HEK293T (cell line): ENCODE measurements at places on chromosomes 4 and X.

- no peak for DNase-seq
Observed at GRCh38 chrX:130179579-130180215, 7.9 kb downstream of the RAB33A start.

DNA sequence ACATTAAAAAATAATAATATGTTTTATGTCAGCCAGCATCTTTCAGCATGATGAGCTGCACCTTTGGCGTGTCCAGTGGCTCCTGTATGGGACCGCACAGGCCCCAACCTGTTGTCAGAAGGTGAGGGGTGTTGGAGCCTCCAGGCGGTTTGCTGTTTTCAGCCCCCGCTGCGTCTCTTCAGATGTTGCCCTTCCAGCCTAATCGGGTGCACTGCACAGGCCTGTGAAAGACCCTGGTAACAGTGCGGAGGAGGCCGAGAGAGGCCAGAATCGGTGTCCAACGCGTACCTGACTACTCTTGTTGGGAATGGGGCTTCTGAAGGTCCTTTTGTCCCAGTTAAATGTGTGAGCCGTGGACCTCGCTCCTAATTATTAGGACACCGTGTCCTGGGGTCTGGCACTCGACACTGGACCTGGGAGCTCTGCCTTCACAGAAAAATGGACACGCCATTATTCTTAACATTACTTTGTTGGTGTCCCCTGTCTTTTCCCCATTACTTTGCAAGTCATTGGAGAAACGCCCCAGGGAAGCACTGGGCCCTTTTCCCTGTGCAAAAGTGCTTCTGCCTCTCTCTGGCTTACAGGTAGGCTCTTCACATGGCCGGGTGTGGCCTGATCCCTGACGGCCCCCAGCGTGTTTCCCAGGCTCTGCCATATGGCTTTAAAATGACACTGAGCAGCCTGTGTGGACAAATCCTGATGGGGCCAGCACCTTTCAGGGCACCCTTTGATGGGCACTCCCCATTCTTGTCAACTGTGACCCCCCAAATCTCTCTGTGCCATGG, 51.2 kb downstream of the TBC1D14 start:
- DNase-seq = no peak

DNA sequence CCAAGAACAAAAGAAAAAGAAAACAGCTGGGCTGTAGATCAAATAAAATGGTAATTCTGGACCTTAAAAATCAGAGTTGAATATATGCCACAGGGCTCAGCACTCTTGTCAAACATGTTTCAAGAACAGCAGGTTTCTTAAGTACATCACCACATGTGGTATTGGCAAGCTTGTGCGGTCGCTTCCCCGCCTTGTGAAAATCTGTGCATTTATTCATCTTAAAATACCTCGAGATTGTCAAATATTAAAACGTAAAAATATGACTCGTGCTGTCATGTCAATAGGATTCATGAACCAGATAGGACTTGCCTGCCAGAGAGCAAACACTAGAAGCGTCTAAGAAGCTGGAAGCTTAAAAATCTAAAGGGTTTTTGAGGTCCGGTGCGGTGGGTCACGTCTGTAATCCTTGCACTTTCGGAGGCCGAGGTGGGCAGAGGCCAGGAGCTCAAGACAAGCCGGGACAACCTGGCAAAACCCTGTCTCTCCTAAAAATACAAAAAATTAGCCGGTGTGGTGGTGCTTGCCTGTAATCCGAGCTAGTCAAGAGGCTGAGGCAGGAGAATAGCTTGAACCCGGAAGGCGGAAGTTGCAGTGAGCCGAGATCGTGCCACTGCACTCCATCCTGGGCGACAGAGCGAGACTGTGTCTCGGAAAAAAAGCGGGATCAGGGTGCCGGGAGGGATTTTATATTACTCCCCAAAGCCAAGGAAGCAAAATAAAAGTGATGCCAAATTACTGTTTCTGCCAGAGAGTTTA, 40.2 kb upstream of the TMEM154 start:
- DNase-seq = no peak

DNA sequence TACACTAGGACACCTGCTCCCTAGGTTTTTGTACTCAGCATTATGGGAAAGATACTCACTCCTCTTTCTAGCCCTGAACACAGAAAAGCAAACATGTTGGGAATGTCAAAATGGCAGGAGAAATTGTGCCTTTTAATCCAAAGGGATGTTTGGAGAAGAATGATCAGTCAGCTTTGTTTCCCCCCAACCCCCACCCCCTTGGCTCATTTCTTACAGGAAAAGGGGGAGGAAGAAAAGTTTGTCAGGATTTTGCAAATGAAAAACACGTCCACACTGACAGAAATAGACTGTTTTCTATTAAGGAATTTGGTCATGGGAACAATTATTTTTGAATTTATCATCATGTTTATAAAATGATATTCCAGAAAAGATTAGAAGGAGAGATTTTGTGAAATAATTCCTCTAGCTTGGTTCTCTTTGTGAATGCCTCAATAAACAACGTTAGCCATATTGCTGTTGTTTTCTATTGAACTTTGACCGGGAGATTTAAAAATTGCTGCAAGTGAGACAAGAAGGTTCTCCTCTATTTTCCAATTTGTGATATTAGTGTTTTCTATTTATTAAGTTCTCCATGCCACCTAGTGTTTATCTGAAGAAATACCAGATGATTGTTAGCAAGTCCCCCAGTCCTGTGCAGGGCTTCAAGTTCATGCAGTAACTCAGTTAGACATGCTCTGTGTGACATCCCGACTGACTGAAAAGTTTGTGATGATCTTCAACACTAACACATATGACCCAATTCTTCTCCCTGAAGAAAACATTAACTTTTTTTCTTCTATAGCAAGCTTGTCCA, 31.3 kb upstream of the TFDP3 start:
- no peak for DNase-seq

DNA sequence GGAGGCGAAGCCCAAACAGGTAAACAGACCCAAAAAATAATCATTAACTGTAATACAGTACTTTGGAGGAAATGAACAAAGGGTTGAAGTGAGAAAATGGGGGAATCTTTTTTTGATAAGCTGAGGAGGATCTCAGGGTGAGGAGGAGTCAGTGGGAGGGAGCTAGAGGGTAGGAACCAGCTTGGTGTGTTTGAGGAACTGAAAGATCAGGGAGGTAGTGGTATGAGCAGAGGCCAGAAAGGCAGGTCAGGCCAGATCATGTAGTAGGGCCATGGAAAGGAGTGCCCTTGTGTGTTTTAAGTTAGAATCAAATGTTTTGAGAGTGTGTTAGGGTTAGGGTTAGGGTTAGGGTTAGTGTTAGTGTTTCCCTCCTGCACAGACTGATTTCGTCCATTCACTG, 48.8 kb downstream of the PPP2R2C start:
- no peak for DNase-seq

DNA sequence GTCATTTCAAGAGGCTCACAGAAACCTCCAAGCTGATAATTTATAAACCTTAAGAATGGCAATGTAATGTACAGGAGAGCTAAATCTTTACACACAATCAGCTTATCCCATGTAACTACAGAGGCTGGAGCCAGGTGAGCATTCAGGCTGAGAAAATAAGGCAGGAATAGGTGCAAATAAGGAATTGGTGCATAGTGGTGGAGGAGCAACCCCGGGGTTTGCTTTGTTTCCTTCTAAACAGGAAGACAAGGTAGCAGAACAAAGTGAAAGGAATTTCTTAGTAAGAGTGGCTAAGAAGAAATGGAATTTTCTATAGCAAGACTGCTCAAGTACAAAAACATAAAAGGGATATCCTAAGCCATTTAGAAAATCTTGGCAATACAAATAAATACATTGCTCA, 82.4 kb downstream of the NR3C2 start:
- no peak for DNase-seq

GRCh38 chr4:137678796-137679195, 146.5 kb upstream of the PCDH18 start:
- no peak for DNase-seq

- peak; percentile 83 for DNase-seq
Observed at GRCh38 chrX:47581731-47582647, at the start of gene TIMP1. TSS of gene TIMP1 (plus strand) at chrX:47582436. CDS start at chrX:47583416, 980 bp downstream.

DNA sequence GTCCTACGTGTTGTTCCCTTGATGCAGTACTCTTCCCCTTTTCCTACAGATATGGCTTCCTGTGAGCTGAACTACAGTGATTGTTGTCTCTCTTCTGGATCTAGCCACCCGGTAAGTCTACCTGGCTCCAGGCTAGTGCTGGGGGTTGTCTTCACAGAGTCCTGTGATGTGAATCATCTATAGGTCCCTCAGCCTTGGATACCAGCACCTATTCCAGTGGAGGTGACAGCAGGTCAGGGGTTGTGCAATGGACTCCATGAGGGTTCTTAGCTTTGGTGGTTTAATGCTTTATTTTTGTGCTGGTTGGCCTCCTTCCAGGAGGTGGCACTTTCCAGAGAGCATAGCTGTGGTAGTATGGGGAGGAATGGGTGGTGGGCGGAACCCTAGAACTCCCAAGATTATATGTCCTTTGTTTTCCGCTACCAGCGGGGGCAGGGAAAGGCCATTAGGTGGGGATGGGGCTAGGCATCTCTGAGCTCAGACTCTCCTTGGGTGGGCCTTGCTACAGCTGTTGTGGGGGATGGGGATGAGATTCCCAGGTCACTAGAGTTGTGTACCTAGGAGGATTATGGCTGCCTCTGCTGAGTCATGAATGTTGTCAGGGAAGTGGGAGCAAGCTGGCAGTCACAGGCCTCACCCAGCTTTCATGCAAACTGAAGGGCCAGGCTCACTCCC, 121.4 kb upstream of the ANKRD50 start:
- DNase-seq = no peak

- DNase-seq = peak; percentile 71
Observed at GRCh38 chr4:112296949-112297880, at the start of gene ALPK1. TSS of gene ALPK1 (plus strand) at chr4:112297369.

DNA sequence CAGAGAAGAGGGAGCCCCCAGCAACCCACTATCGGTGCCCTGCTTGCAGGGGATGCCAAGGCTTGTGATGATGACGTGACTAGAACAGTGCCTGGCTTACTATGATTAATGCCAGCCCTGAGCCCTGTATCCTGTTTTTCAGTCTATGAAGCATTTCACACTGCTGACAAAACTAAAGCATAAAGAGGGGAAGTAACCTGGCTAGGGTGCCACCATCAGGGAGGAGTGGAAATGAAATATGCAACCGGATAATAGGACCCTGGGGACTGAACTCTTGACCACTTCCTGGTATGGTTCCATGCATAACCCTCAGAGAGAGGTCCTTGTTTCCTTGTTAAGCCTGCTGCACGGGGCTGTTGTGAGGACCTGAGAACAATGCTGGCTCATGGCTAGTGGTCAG, 50.3 kb downstream of the MED28 start:
- no peak for DNase-seq

GRCh38 chr4:162878096-162878495, 288.6 kb downstream of the NAF1 start:
- no peak for DNase-seq

- DNase-seq = peak; percentile 37
Observed at GRCh38 chr4:105895583-105896460, 551 bp downstream of the NPNT start.

- no peak for DNase-seq
Observed at GRCh38 chrX:18951032-18951431, 32.9 kb downstream of the PHKA2 start.

GRCh38 chr4:110165382-110166286, 32.8 kb downstream of the ELOVL6 start:
- DNase-seq = peak; percentile 15

DNA sequence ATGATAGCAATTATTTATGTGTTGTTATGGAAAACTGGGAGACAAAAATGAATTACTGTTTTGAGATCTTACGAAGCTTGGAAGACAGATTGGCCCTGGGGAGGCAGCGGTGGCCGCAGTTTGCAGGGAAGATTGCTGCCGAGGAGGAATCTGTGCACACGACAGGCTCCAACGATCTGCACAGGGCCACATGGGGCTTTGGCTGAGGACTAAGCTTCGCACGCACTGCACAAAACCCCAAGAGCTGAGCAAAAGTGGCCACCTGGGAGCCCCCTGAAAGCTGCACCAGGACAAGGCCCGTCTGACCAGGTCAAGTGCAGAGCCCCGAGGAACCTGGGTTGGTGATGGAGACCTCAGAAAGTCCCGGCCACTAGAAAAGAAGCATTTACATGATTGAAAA, 5.2 kb upstream of the PDE6B start:
- DNase-seq = no peak

GRCh38 chr4:101366331-101366730, 19.0 kb upstream of the PPP3CA start:
- no peak for DNase-seq

DNA sequence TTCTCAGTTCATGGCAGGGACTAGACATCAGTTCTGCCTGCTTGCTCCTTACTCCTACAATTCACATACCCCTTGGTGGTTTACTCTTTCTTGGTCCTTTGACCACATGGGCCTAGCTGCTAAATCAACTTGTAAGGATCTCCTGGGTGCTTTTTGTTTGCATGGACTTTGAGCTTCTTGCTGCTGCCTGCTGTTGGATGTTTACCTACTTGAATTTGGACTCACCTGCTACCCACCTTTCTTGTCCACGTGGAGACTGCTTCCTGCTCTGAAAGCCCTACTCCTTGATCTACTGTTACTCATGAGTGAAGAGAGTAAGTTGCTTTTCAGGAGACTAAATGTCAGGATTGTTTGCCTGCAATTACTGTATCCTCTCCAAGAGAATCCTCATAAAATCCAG, 15.2 kb upstream of the ARHGAP24 start:
- no peak for DNase-seq

DNA sequence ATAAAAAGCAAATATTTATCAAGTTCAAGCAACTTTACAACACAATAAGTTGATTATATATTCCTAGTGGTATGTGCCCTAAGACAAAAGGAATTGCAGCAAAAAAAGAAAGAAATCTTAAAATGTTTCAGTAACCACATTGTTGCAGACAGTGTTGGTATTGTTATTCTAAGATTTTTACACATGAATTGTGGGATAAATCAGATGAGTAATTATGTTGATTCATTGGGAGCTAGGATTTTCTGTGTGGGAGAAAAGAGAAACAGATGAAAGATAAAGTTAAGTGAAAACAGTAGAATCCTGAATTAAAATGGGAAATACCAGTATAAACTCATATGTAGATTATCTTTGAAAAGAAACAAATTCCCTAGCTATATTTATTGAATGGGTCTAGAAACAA, 362.4 kb downstream of the PPP3CA start:
- no peak for DNase-seq

- no peak for DNase-seq
Observed at GRCh38 chr4:25290490-25291067, 22.0 kb upstream of the ZCCHC4 start.

- DNase-seq = no peak
Observed at GRCh38 chr4:14308229-14308651, 680.7 kb upstream of the BOD1L1 start.

- DNase-seq = no peak
Observed at GRCh38 chrX:34144246-34144645, 12.1 kb upstream of the FAM47A start.

DNA sequence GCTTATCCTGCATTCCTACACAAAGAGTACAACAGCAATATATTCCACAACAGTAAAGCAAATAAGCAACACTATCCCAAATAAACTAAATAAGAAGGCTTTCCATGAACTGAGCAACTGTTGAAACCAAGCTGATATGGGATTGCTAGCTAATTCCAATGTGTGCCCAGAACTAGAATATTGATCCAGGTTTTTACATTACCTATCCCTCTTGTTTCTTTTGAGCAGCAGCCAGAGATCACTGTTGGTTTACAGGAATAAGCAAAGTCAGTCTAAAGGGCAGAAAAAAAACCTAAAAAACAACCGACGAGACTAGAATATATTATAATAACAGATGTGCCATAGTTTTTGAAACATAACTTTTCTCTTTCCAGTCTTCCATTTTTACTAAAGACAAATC, 22.4 kb upstream of the ADH4 start:
- no peak for DNase-seq
